ENCODE measurements at places on chromosomes 1 and 21.

DNA sequence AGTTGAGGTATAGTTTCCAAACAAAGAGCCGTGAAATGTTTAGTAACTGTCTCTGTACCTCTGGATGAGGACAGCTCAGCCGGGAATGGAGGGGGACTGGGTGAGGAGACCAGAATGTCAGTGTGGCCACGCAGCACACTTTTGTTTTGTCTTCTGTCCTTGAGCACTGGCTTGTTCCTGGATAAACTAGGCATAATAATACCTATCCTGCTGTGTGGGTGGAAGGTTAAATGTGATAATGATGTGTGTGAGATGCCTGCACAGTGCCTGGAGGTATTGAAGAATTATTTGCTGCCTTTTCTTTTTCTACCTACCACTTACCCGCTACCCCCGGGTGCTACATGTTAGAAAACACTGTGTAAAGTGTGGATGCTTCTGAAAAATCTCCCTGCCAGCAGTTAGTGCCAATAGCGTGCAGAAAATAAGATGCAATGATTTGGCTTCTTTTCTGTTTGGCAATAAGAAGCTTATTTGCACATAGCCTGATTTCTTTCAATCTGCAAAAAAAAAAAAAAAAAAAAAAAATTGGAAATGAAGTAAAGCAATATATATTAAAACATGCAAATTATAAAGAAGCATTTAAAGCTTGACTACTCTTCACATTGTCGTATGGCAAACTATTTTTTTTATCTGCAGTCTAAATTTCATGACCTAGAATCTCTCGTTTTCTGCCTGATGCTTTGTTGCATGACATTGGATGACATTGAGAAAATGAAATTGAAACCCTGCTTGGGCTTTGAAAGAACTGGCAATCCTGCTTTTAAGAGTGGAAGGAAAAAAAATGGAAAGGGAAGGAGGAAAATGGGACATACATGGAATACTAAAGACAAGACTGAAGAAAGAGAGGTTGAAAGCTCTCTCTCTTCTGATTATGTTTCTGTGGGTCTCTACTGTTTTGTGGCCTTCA is 89.5 kb downstream of the DISC1 start:
- DNase-seq, result no peak

DNA sequence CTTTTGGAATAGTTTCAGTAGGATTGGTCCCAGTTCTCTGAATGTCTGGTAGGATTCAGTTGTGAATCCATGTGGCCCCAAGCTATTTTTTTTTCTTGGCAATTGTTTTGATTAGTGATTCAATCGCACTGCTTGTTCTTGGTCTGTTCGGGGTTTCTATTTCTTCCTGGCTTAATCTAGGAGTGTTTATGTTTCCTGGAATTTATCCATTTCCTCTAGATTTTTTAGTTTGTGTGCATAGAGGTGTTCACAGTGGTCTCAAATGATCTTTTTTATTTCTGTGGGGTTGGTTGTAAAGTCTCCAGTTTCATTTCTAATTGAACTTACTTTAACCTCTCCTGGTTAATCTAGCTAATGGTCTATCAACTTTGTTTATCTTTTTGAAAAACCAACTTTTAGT is 117.6 kb downstream of the NME7 start:
- DNase-seq, result no peak

DNA sequence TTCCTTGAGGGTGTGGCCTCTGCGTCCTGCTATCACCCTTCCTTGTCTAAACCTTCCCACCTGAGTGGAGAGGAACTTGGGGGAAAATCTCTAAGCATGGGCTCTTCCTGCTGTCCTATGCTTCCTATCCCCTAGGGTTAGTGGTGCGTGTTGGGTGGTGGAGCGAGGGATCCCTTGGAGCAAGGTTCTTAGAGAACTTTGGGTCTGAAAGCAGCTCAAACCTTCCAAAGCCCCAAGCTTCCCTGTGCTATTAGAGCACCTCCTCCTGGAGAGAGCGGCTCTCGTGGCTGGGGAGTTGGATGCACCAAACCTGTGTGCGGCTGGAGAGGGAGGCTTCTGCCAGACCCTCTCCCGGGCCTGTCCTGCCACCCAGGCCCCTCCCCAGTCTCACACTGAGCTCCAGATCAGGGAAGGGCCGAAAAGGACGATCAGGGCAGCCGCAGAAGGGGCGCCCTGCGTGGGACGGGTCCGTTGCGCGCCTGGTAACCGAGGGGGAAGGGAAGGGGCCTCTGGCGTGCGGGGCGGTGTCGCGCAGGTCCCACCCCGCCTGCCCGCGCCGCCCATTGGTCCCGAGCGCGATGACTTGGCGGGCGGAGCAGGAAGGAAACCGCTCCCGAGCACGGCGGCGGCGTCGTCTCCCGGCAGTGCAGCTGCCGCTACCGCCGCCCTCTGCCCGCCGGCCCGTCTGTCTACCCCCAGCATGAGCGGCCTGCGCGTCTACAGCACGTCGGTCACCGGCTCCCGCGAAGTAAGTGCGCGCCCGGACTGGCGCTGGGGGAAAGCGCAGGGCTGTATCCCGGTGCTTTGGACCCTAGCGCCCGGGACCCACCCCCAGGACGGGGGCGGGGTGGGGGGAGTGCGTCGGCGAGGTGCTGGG is at the start of gene SH3BGRL3:
Gene SH3BGRL3, plus strand, starts transcription at position 631 of the 877 bp plus-strand sequence. Its CDS starts 70 bp downstream, at position 701.
- DNase-seq, result peak; percentile 89

- DNase-seq, result peak; percentile 33
Observed at GRCh38 chr1:207752456-207752998, 673 bp downstream of the CD46 start.

- DNase-seq, result no peak
Observed at GRCh38 chr1:28067523-28068090, 20.8 kb downstream of the EYA3 start.

GRCh38 chr1:245580651-245581050 is 425.9 kb downstream of the KIF26B start:
- DNase-seq, result no peak

DNA sequence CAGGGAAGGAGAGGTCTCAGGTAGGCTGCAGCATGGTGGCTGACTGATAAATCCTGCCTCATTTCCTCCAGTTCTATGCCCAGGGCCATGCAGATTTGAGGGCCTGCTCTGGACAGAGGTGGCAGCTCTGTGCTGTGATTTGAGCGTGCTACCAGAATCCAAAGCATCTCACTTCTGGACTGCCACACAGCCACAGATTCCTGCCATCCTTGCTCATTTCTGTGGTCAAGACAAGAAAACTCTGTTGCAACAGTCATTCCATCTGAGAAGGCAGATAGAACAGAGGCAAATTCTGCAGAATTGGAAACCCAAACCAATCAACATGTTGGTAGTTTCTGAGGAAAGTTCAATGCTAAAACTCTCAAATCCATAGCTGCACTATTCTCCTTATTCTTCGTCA is 102.8 kb upstream of the GALNT2 start:
- DNase-seq, result no peak

- DNase-seq, result no peak
Observed at GRCh38 chr1:183583466-183583865, 6.8 kb downstream of the NCF2 start.

DNA sequence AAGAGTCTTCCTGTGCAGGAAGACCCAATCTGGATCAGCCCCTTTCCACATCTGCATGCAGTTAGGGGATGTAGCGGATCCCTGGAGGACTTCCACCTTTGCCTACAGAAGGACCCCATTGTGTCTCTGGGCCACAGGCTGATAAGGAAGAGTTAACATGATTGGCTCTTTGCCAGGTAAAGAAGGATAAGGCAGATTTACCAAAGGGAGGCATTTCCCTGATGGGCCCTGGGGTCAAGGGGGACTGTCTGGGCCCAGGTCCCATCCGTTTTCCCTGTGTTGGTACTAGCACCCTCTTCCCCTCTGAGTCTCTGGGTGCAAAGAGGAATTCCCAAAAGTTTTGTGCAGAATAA is 29.1 kb downstream of the SLC26A9 start:
- no peak for DNase-seq

- DNase-seq, result no peak
Observed at GRCh38 chr21:41715649-41716281, 51.1 kb downstream of the RIPK4 start.

DNA sequence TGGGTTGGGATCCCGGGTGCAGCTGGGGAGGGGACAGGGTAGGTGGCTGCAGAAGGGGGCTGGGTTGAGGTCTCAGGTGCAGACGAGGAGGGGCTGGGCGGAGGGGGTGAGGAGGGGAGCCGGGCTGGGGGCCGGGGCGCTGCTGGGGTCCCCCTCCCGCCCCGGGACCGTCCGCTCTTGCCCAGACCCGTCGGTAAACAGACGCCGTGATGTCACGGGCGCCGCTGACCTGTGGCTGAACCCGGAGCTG is 22.3 kb downstream of the DHRS3 start:
- DNase-seq, result no peak

DNA sequence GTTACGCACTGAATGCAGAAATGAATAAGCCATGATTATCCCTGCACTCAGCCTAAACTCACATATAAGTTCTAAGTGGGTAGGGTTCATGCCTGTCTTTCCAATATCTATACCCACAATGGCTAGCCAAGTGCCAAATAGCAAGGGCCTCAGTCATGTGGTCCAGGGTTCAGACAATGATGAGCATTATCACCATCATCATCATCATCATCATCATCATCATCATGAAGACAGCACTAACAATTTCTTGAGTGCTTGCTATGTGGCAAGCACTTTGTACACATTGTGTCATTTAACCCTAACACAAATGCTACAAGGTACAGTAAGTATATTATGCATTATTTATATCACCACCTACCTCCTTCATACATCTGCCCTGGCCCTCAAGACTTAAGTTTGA is 500.0 kb downstream of the AGBL4 start:
- DNase-seq, result no peak

- no peak for DNase-seq
Observed at GRCh38 chr21:19921211-19921610, 1077.0 kb upstream of the NCAM2 start.

DNA sequence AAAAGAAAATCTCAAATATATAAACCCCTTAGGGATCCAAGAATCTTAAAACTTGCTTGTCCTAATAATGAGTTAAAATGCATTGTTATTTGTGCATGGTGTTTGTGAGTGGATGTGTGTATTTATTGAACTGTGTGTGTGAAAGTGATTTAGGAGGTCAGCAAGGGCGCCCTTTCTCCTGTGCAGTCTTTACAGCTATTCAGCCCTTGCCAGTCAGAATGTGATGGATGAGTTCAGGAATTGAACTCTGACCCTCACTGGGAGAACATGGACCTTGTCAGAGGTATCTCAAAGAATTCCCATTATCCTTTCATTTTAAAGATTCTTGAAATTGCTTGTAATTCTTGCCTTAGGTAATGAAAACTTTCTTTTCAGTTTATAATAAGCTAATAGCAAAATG is 493.0 kb upstream of the ADGRL4 start:
- DNase-seq, result no peak

GRCh38 chr1:26119892-26120608 is 8.4 kb downstream of the PDIK1L start:
- no peak for DNase-seq

GRCh38 chr1:172499636-172500141 is 33.3 kb upstream of the SUCO start:
- no peak for DNase-seq

- DNase-seq, result no peak
Observed at GRCh38 chr21:23534850-23535249, 2072.4 kb downstream of the MRPL39 start.

- DNase-seq, result no peak
Observed at GRCh38 chr1:162922201-162922600, 61.2 kb upstream of the CCDC190 start.

- DNase-seq, result no peak
Observed at GRCh38 chr21:46022551-46023525, 41.3 kb downstream of the COL6A1 start.

DNA sequence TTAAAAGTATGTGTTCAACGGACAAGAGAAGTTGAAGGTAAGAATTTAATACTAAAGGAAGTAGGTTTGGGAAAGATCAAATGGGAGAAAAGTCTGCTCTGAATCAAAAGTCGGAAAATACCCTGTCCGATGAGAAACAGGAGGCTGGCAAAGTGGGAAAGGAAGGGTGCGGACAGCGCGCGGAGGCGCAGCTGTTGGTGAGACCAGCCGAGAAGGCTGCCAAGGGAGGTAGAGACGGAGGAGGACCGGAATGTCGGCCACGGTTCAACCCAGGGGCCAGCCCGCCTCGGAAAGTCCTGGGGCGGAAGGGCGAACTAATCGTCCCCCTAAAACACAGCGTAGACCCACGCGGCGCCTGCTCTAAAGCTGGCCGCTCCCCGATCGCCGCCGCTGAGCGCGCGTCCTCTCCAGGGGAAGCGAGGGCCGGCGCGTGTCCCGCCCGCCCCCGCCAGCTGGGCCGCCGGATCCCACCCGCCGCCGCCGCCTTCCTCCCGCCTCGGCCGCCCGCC is 639 bp upstream of the SPATA1 start:
- peak; percentile 73 for DNase-seq

DNA sequence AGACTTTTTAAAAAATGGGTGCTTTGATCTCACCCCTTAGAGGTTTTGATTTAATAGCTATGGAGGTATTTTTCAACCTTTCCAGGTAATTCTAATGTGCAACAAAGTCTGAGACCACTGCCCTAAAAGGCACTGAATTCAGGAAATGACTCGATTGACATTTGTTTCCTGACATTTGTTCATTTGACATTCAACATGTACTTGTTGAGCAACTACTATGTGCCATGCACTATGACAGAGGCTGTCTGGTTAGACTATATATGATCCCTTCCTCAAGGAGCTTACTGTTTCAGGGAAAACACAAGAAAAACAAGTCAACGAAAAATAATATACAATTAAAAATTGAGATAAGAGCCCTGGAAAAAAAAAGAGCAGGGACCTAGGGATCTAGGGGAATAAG is 25.6 kb upstream of the AVPR1B start:
- DNase-seq, result no peak

- DNase-seq, result no peak
Observed at GRCh38 chr1:38208716-38209632, 162.4 kb upstream of the POU3F1 start.

GRCh38 chr1:161954050-161954449 is 69.6 kb downstream of the OLFML2B start:
- no peak for DNase-seq

DNA sequence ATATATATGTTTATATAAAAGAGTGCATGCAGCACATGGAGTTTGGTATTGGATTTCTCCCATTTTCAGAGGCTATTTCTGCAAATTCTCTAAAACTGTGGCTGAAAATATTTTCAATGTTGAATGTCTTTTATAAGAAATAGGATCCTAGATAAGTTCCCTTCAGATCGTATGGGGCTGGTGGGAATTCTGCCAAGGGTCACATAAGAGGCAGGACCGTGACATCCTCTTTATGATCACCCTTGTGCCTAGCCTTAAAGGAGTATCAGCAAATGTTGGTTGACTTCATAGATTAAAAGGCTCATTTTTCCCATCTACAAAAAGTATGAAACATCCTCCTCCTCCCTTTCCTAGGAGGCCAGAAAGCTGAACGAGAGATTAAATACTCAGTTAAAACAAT is 1.3 kb upstream of the IFNAR2 start:
- DNase-seq, result no peak

- DNase-seq, result no peak
Observed at GRCh38 chr1:238647877-238648276, 738.5 kb upstream of the CHRM3 start.

GRCh38 chr1:18475234-18475905 is 5.4 kb upstream of the KLHDC7A start:
- no peak for DNase-seq

DNA sequence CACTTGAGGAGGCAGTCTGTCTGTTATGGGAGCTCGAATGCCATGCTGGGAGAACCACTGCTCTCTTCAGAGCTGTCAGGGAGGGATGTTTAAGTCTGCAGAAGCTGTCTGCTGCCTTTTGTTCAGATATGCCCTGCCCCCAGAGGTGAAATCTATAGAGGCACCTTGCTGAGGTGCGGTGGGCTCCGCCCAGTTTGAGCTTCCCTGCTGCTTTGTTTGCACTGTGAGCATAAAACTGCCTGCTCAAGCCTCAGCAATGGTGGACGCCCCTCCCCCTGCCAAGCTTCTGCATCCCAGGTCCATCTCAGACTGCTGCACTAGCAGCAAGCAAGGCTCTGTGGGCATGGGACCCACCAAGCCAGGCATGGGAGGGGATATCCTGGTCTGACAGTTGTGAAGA is 247.5 kb downstream of the LMX1A start:
- no peak for DNase-seq
